ENCODE measurements at places on chromosomes 2 and 18. TPM values are rescaled to one million over a fixed set of nuclear protein-coding genes. Genes with fewer than 3 reads are reported as not detected.

- DNase-seq = no peak
Observed at GRCh38 chr18:48216639-48217257, 192.4 kb downstream of the ZBTB7C start.

NAT8 gene
- total RNA-seq = not detected

DNA sequence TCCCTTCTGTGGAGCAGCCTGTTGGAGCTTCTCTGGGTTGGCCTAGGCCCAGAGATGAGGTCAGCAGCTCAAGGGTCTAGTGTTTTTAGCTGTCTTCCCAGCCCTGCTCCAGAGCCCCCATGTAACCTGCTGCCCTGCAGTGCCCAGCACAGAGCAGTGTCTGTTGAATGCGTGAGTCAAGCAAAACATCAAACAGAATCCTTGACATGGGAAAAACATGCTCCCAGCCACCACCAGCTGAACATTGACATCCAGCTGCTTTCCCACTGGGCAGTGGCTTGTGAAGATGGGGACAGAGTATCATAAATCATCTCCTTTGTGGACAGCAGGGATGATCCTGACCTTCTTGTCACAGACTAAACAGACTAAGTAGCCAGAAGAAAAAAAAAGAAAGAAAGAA, 22.6 kb downstream of the IMPA2 start:
- DNase-seq = no peak

DNA sequence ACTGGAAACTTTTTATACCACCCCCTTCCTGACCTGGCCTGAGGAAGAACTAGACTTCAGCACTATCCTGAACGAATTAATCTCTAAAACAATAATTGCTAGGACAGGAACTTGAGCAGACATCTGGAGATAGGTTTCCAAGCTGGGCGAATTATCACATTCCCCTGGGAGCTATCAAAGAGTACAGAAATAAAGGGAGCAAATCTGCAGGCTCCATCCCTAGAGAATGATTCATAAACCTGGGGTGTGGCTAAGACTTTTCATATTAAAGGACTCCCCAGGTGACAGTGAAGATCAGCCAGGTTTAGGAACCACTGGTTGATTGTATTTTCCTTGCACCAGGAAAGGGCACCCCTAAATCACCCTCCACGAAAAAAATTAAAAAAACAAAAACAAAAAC, 105.6 kb upstream of the NOL4 start:
- DNase-seq = no peak

DNA sequence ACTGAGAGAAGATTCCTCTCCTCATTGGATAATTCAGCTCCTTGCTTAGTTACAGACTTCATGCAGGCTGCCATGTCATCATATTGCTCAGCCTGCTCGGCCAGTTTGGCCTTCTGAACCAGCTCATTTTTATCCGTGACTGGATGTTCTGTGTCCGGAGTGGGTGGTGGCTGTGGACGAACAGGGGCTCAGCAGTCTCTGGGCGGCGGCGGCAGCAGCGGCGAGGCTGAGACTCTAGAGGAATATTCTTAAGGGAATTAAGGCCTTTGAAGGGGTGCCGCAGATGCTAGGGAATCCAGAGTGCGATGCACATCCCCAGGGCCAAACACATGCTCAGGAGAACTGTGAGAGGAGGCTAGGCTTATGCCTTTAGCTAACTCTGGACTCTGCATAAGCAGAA, 97.9 kb upstream of the GYPC start:
- DNase-seq = no peak

- DNase-seq = no peak
Observed at GRCh38 chr18:21000667-21001066, 110.9 kb downstream of the ROCK1 start.

DNA sequence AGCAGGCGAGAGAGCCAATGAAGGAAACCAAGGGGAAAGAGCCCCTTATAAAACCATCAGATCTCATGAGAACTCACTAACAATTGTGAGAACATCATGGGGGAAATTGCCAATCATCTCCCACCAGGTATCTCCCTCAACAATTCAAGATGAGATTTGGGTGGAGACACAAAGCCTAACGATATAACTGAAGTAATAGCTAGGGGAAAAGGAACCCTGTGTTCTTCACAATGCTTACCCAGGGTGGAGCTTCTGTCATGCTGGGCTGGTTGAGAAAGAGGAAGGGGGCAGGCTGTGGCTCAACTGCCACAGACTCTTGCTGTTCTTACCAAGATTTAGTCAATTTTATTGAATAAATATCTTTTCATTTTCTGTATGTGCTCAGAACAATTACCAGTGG, 392.1 kb upstream of the HS6ST1 start:
- no peak for DNase-seq

DNA sequence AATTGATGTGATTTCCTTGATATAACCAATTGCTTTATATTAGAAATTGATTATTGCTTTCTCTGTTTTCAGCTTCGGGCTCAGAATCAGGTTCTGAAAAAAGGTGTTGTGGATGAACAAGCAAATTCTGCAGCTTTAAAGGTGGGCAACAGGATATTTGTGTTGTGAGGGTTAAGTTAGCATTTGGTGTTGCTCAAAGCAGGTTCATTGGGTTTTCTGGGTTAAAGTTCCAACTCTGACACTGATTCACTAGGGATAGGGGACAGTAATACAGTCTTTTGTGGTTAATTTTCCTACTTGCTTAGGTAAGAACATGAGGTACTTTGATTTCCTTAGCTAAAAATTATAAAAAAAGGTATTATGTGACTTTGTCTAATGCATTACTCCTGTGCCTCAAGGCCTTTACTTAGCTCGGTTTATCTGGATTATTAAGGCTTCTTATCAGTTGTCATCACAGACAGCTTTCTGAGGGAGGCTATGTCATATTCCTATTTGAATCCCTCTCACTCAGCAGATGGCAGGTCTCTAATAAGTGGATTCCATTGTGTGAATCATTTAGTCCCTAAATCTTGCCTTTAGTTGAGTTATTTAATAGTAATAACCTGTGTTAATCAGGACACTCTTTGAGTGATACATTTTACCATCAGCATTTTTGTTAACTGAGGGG, 78.9 kb upstream of the STON1 start:
- no peak for DNase-seq

EFEMP1 gene
- 69.2 TPM for total RNA-seq

DNA sequence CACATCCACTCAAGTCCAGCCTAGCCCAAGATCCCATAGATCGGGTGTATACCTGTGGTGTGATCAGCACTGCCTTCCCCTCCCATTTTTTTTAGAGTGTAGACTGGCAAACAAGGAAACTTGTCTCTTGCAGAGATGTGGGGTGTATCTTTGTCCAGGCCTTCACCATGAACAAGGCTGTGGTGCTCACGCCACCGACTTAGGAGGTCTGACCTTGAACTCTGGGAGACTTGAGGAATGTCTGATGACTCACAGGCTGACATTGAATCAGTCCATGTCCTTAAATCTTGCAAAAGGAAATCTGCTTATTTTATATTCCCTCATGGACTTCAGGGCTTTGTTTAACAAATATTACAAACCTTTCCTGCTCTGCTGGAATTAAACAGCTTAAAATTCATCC, 4.5 kb upstream of the CTIF start:
- no peak for DNase-seq

DNA sequence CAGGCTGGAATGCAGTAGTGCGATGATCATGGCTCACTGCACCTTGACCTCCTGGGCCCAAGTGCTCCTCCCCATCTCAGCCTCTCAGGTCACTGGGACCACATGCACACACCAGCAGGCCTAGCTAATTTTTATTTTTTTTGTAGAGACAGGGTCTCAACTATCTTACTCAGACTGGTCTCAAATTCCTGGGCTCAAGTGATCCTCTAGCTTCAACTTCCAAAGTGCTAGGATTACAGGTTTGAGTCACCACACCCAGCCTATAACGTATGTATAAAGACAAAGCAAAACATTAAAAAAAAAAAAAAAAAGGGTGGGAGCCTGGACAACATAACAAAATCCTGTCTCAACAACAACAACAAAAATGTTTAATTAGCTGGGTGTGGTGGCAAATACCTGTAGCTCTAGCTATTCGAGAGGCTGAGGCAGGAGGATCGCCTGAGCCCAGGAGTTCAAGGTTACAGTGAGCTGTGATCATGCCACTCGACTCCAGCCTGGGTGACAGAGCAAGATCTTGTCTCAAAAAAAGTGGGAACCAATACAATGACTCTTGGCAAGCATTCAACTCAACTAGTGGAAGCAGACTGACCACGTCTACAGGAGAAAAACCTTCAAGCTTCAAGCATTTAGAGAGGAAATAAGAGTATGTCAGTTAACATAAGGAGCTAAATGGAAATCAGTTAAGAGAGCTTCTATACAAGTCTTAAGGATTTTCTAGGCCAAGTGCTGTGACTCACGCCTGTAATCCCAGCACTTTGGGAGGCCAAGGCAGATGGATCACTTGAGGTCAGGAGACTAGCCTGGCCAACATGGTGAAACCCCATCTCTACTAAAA, 2.6 kb downstream of the GTF3C2 start:
- peak; percentile 75 for DNase-seq

GRCh38 chr18:48104705-48105104, 174.2 kb upstream of the SMAD2 start:
- DNase-seq = no peak

GRCh38 chr2:24877646-24878045, 42.4 kb downstream of the ADCY3 start:
- DNase-seq = no peak

DNA sequence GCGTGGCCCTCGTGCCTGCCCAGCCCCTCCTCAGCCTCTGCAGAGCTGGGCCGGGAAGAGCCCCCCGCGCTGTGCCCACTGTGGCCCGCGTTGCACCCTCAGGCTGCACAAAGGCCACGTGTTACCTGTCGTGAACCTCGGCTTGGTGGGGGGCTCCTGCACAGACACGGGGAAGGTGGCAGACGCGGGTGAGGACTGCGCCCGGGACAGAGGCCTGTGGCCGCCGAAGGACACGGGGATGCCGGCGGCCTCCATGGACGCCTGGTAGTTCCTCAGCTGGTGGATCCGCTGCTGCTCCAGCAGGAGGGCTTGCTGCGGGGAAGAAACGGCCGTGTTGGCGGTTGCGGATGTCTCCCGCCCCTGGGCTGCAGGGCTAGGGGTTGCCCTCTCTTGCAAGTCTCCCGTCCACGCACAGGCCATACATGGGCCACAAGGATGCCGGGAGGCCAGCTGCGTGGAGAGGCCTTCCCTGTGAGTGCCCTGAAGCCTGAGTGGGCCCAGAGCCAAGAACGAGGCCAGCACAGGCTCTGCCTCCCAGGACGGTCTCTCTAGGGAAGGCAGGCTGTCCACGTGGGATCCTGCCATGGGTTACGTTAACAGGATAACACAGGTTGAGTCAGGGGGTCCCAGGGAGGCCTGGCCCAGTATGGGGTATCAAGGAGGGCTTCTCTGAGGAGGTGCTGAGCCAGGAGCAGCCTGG, 263.7 kb downstream of the TWIST2 start:
- DNase-seq = no peak

DNA sequence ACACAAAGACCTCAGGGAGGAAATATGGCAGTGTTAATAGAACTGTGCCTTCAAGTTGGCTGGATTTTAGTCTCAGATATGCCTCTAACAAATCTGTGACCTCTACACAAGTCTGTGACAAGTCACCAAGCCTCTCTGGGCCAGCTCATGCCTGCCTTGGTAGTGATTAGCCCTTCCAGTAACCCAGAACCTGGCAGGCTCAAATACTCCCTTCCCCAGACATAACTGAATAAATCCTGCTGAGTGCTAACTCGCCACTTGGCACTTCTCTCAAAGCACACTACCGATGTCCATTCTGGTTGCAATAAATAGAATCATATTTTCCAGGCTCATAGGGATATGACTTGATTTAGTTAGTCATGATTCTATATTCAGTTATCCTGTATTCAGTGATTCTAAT, 15.3 kb upstream of the THSD7B start:
- no peak for DNase-seq

C2orf81 gene
- total RNA-seq = not detected

GULP1 gene
- total RNA-seq = 14.6 TPM

DNA sequence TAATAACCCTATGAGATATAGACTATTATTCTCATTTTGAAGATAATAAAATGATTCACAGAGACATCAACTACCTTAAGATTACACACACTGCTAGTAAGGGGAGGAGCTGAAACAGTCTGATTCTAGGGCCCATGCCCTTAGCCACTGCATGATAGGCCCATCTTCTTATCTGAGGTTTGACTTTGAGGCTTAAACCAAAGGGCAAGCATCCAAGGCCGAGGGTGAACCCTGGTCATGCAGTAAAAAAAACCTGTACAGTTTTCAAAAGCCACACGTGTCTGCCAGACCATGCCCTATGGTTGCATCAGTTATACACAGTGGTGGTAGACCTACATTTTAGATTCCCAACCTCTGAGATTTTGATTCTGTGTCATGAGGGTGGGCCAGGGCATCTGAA, 44.8 kb downstream of the POLE4 start:
- no peak for DNase-seq

SKOR2 gene
- total RNA-seq = not detected

DNA sequence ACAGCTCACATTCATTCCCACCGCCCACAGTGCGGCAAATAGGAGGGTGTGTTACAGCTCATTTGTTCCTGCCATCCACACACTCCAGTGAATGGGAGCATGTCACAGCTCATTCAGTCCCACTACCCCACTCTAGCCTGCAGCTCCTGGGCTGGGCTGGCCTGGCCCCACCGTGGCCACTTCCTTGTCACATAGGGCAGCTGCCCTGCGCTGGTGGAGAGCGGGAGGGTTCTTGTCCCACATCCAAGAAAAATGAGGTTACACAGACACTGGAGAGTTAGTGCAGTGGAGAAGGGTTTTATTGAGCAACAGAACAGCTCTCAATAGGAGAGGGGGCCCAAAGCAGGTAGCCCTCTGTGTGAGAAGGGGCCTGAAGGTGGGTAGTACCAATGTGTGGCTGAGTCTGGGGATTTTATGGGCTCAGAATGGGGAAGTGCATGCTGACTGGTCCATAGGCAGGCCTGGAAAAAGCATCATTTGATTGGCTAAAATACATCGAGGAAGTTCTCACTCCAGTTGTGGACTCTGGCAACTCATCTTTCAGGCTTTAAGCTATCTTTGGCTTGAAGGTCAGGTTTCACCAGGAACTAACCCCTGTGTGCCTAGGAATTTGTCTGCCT, 249.7 kb downstream of the ETAA1 start:
- DNase-seq = no peak

DNA sequence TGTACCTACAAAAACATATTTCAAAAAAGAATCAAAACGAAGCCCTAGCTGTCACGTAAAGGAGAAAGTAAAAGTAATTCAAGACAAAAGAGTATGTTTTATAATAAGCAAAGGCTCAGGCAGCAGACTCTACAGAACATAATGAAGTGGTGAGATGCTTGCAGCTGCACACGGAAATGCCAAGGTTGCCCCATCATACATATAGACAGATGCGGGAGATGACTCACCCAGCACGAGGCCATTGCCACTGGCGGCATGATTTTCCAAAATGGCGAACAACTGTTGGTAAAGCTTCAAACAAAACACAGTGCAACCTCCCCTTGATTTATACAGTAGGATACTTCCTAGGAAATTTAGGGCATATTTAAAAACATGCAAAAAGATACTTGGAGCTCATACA, 26.0 kb upstream of the C1QL2 start:
- peak; percentile 48 for DNase-seq

FEV gene
- total RNA-seq = not detected
